ENCODE measurements at places on chromosomes 5 and 9.

GRCh38 chr9:73011181-73011750 lies 58.4 kb upstream of the ALDH1A1 start:
- DNase-seq: no peak

DNA sequence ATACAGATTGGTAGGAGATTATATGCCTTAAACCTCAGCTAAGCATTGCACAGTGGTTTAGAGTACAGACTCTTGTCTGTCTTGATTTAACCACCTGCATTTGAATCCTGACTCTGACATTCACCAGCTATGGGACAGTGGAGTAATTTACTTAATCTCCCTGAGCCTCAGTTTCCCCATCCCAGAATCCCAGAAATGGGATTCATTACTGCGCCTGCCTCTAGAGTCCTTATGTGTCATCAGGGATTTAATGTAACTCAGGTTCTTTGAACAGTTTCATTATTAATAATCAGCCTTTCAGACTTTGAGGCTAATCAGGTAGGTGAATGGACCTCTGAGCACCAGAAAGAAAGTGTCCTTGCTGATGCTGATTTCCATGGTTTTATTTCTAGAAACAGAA lies 149.1 kb downstream of the SMARCA2 start:
- DNase-seq: no peak

GRCh38 chr9:92176800-92177185 lies 61.6 kb upstream of the SPTLC1 start:
- DNase-seq: no peak

- DNase-seq: no peak
These were observed 72.4 kb upstream of the UNC5A start for GRCh38 chr5:176737746-176738636.

- DNase-seq: no peak
These were observed 72.6 kb downstream of the ENTREP1 start for GRCh38 chr9:69397384-69398214.

DNA sequence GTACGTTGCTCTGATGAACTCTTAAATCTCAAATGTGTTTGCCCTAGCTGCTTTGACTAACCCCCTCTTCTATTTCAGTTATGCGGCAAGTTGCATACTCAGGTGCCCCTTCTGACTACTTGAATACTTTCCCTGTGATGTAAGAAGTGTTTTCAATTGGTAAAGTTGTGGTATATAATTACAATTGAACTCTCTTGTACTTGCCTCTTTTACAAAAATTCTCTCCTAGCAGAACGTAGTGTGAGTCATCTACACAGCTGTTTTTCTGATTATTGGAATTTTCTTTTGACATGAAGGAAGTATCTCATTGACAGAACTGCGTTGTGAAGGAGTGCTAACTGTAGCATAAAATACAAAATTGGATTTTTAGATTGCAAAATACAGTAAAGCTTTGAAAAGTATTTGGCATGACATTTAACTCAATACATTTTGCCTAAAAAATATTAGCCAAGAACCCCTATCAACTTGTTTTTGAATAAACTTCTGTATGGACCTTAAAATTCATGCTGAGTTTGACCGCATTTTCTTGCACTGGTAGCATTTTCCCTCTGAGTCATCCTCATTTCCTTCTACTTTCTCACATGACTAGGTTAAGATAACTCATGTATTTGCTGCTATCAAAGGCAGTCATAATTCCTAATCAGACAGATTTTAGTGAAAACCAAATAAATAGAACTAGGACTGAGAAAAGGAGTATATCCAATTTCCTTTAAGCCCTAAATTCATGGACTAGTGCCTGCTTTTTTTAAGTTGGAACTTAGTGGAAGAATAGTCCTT lies 6.3 kb downstream of the CRHBP start:
- DNase-seq: no peak

GRCh38 chr9:757246-757881 lies 84.1 kb upstream of the DMRT1 start:
- peak; percentile 50 for DNase-seq

- no peak for DNase-seq
These were observed 3.7 kb downstream of the B4GALT7 start for GRCh38 chr5:177603631-177604030.

DNA sequence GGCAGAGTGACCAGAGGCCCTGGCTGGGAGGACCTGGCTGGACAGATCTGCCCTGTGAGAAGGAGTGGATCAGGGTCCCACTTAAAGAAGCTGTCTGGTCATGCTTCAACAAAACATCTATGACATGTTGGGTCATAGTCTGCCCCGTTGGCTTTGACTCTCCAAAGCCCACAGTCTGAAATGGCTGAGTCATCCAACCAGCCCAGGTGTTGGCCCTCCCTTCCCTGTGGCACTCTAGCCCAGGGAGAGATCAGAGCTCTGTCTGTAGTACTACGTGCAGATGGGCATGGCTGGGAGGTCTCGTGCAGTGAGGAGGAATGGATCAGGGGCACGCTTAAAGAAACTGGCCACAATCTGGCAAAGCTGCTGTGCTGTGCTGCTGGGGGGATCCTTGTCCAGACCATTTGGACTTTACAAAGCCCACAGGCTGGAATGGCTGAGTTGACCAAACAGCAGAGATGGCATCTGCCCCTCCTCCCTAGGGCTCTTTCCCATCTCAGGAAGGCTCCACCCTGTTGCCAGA lies 206.1 kb downstream of the TUSC1 start:
- no peak for DNase-seq

GRCh38 chr5:176818391-176819098 lies 8.2 kb downstream of the UNC5A start:
- DNase-seq: no peak

GRCh38 chr9:112125951-112126388 lies 49.1 kb downstream of the SUSD1 start:
- no peak for DNase-seq

DNA sequence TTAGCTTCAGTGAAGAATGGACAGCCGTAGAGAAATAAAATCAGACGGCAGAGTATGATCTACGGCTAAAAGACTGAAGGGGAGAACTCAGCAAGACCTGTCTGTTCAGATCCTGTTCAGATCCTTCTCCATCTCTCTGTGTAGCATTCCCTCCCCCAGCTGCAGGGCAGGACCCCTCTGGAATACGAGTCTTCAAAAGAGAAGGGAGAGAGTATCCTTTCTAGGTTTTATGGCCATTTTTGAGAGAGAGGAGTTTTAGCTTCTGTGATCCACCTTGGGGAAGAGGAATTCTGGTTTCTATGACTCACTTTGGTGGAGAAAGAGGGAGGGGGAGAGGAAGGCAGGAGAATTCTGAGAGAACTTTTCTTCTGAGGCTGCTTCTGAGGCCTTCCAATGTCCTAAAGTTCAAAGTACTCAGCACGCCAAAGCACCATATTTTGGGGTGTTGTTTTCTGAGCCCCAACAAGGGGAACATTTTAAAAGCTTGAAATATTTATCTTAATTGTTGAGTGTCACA lies 194.4 kb upstream of the TLE4 start:
- no peak for DNase-seq
